Glomerular endothelial cell (primary cell): ENCODE measurements at places on chromosomes 3 and 15. TPM values are rescaled to one million over a fixed set of nuclear protein-coding genes. Genes with fewer than 3 reads are reported as not detected.
A peak's percentile ranks its signal among the peaks of the same experiment; 100 is the strongest.

- DNase-seq: no peak
Measured at GRCh38 chr15:27985099-27985498, 114.0 kb downstream of the OCA2 start.

DNA sequence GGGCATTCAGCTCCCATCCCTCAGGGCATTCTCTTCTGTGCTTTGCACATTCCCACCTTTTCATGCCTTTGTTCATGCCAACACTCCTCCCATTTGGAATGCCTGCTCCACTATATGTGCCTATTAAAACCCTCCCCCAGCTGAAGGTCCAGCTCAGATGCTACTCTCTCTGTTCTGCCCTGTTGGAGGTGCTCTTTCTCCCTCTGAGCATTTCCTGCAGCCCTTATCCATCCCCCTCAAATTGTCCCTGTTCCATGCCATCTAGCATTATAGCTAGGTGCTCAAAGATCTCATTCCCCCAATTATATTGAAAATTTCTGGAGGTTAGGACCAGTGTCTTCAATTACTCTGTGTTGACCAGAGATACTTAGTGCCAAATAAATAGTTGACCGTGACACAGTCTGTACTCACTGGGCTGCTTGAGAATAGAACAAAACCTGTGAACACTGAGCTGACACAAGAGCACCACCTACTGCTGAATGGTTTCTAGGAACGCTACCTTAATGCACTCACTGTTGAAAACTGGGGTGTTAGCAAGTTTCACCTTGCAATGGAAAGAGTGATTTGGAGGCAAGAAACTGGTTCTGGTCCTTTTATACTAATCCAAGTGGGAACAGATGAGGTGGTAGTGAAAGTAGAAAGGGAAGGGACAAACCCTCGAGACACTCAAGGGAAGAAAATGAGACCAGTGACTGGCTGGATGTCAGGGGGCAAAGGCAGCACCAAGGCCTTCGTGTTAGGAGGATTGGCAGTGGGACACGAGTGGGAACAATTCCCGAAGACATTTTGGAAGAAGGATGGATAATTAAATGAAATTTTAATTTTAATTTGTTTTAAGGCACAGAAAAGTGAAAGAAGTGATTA is 289.8 kb upstream of the ROPN1 start:
- DNase-seq: peak; percentile 47

- DNase-seq: no peak
Measured at GRCh38 chr3:71304684-71305083, 278.8 kb downstream of the FOXP1 start.

GRCh38 chr3:32147509-32147908 is 41.1 kb downstream of the GPD1L start:
- DNase-seq: no peak

DNA sequence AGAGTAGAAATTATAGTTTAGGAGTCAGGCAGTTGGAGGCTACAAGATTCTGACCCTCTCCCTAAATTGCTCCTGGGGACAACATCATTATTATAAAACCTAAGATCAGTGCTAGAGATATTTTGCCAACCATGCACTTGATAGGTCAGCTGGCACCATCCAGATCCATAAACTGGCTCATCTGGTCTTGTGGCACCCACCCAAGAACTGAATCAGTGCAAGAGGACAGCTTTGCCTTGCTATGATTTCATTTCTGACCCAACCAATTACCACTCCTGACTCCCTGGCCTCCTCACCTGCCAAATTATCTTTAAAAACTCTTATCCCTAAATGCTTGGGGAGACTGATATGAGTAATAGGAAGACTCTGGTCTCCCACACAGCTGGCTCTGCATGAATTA is 461.1 kb upstream of the TGFBR2 start:
- no peak for DNase-seq

DNA sequence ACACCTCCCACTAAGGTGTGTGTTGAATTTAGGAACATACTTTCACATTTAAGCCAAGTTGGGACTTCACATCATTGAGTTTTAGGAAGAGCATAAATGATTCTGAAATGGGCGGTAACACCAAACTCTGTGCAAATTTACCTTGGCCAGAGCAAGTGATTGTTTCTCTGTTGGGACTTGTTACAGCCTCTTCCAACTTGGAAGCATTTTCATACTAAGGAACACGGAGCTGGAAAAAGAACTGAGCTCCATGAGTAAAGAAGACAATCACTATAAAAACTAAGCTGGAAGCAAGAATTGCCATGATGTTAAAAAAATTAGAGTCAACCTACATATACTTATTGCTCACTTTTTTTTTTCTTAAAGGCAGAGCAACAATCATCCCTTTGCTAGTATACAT is 371.3 kb downstream of the ERC2 start:
- DNase-seq: no peak

GRCh38 chr15:70857562-70858285 is 3.8 kb upstream of the LARP6 start:
- no peak for DNase-seq

Gene ARHGAP31
- total RNA-seq: 53.9 and 73.3 TPM in 2 replicates

GRCh38 chr3:64078966-64079365 is 55.7 kb upstream of the PSMD6 start:
- no peak for DNase-seq

Gene EPB42
- total RNA-seq: not detected in 2 replicates

- DNase-seq: no peak
Measured at GRCh38 chr15:85440451-85440850, 60.0 kb downstream of the AKAP13 start.

Gene PRICKLE2
- total RNA-seq: 3.1 and 7.4 TPM in 2 replicates

DNA sequence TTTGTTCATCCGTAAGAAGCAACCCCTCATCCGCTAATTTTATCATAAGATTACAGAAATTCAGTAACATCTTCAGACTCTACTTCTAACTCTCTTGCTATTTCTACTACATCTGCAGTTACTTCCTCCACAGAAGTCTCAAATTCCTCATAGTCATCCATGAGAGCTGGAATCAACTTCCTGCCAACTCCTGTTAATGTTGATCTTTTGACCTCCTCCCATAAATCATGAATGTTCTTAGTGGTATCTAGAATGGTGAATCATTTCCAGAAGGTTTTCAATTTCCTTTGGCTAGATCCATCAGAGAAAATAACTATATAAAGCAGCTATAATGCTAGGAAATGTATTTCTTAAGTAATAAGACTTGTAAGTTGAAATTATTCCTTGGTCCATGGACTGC is 115.1 kb downstream of the TAFA4 start:
- no peak for DNase-seq

- DNase-seq: no peak
Measured at GRCh38 chr15:89531796-89532537, 35.6 kb upstream of the RHCG start.

Gene GOLGA6L7
- total RNA-seq: not detected in 2 replicates

GRCh38 chr3:33578325-33579177 is 138.3 kb upstream of the UBP1 start:
- DNase-seq: peak; percentile 16

DNA sequence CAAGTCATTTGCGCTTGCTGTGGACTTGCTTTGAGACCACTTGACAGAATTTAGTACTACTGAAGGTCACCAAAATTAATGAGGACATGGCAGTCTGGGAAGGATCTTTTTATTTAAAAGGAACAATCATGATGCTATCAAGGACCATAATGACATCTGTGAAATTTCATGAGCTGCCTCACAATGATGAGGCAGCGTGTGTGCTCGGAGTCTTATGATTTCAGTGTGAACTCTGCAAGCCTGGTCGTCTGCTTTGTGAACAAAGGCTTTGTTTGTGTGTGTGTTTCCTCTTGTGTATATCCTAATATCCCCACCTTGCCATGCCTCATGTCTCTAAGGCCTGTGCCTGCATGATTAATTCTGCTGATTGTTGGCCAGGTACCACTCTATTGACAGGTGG is 46.7 kb downstream of the RAD54L2 start:
- no peak for DNase-seq

- no peak for DNase-seq
Measured at GRCh38 chr3:44125246-44125645, 116.4 kb upstream of the TOPAZ1 start.

DNA sequence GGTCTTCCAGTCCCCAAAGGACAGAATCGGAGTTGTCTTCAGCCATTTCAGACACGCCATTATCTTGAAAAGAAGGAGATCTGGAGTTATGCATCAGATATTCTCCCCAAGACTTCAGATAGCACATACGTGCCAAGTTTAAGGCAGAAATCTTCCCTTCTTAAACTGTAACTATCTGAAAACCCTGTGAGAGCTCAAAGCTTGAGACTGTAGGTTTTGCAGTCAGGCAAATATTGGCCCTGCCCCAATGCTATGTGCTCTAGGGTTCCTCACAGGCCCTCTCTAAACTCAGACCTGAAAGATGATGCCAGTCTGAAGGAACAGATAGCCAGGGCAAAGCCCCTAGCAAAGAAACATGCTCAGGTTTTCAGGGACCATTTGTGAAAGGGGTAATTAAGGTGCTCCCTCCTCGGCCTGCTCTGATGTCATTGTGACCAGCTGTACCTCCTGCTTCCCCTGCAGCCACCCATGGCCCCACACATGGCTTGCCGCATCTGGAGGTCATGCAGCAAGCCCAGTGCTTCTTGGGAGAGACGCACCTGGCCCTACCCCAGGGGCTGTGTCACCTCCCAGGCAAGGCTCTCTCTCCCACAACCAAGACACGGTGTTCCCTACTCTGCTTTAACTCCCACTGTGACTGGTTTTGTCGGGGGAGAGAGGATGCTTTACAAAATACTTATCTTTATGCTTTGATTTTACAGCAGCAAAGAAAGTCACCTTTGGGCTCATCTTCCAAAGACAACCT is 53.4 kb upstream of the POMGNT2 start:
- DNase-seq: no peak

GRCh38 chr3:143412084-143412483 is 292.5 kb downstream of the CHST2 start:
- DNase-seq: no peak

DNA sequence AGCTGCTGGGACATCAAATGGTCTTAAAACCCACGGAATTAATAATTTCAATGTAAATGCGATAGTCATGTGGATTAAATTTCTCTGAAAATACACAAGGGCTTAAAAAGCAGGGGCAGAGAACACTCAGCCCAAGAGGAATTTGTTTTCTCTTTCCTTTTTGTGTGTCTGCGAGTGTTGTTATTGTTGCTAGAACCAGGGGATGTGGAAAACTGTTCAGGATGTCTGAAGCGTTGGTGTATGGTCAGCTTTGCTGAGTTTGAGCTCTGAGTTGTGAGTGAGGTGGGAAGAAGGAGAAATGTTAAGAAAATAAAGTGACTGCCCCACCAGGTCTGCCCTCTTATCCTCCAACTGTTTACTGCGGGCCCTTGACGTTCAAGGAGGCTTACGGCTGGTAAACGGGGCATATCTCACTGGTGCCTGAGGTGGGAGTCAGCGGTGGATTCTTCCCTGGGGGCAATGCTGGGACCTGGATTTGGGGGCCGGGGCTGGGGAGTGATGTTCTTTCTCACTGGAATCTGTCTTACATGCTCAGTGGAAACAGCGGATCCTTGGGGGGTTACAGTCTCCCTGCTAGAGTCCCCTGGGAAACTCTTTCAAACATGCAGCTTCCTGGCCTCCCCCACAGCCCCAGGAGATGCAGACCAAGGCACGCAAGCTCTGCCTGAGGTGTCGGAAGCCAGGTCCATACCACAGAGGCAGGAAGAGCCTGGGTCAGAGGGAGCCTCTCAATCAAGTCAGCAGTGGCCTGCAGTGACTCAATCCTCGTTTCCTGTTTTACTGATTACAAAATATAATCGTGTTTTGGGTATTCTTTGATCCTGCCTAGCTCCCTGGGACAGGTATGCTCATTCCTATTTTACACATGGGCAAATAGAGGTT is 41.8 kb downstream of the ITGA11 start:
- DNase-seq: peak; percentile 55

- DNase-seq: no peak
Measured at GRCh38 chr3:160773722-160774121, 17.7 kb downstream of the PPM1L start.

DNA sequence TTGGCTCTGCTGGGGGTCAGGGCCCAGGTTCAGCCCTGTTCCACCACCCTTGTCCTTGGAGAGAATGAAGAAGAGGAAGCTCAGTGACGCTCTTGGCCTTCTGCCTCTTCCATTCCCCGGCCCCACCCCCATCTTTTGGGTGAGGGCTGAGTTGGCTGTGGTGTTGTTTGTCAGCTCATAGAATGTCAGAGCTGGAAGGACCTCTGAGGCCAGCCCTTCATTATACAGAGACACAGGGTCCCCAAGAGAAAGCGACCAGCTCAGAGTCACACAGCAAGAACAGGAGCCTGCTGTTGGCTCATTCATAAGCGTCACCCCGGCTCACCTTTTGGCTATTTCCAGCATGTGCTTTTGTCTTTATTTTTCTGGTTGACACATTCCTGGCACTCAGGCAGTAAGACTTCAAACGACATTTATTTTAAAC is 68.2 kb downstream of the AAGAB start:
- DNase-seq: no peak

DNA sequence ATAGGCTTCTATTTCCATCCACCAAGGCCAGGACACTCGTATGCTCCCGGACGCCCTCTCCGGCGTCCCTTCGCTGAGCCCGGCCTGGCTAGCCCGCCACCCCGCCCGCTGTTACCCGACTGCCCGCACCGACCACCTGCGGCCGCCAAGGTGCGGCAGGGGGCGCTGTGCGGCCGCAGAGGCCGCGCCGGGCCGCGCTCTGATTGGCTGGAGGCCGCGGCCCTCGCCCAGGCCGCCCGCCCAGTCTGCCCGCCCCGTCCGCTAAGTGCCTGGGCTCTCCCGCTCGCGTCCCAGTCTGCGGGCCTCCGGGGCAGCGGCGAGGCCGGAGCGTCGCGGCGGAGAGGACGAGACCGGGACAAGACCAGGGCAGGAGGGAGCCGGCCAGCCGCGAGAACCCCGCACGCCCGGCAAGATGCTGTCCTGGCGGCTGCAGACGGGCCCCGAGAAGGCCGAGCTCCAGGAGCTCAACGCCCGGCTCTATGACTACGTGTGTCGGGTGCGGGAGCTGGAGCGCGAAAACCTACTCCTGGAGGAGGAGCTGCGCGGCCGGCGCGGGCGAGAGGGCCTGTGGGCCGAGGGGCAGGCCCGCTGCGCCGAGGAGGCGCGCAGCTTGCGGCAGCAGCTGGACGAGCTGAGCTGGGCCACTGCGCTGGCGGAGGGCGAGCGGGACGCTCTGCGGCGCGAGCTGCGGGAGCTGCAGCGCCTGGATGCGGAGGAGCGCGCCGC is at the start of gene SYNM:
SYNM (plus strand) TSS at position 293 of the 726 bp plus-strand sequence; CDS start at position 413, 120 bp downstream.
- no peak for DNase-seq

Gene DNAH12
- total RNA-seq: 0.12 and 0.92 TPM in 2 replicates

GRCh38 chr3:134341389-134341788 is 32.9 kb downstream of the AMOTL2 start:
- no peak for DNase-seq

Gene ADAMTS7
- 83.0 and 105 TPM in 2 replicates for total RNA-seq

- DNase-seq: no peak
Measured at GRCh38 chr15:90595763-90596155, 66.0 kb downstream of the CRTC3 start.

Gene PLAAT1
- total RNA-seq: 5.2 and 7.3 TPM in 2 replicates

DNA sequence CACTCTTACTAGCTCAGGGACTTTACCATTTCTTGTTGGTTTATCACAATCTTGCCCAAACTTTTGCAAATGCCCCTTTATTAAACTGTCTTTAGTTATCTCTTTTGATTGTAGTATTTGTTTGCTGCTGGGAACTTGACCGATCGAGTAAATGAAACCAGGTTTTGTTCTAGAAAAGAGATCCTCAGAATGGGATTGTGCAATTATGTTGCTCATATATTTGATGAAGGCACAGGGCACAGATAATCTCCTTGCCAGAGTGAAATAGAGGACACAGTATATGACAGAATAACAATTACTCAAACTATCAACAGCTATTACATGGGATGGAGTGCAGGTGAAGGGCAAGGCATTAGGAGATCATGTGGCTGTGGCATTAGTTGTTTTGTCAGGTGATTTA is 216.6 kb upstream of the RASGRP1 start:
- DNase-seq: no peak

Gene FAM81A
- 0.41 TPM in 1 of 2 replicates, not detected in the other for total RNA-seq
